ENCODE measurements at places on chromosomes 12 and 14. TPM values are rescaled to one million over a fixed set of nuclear protein-coding genes. Genes with fewer than 3 reads are reported as not detected.

The HCAR2 gene
- total RNA-seq: not detected

The GDF3 gene
- total RNA-seq: 9.1 TPM

The RDH12 gene
- 0.74 TPM for total RNA-seq

The NINJ2 gene
- total RNA-seq: 0.24 TPM

GRCh38 chr12:46332260-46332659 lies 40.3 kb downstream of the SLC38A2 start:
- no peak for DNase-seq

- no peak for DNase-seq
Observed at GRCh38 chr12:50574601-50575348, 70.0 kb downstream of the DIP2B start.

DNA sequence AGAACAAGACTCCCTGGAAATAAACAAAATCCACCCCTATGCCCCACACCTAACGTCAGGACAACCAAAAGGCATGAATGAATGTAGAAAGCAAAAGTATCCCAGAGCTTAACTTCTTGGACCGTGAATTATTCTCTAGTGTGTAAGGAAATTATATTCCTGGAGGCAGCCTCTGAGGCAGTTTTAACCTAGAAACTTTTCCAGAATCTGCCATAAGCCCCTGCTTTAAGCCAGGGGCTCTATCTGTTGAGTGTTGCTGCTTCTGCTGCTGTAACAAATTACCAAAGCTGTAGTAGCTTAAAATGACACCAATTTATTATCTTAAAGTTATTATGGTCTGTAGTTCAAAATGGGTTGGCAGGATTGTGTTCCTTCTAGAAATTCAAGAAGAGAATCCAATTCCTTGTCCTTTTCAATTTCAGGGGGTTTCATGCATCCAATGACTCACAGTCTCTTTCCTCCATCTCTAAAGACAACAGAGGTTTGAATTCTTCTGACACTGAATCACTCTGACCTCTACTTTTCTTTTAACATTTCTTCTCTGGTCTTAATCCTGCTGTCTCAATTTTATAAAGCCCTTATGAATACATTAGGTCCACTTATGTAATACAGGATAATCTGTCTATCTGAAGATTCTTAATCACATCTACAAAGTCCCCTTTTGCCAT lies 242.7 kb downstream of the ATXN7L3B start:
- no peak for DNase-seq

GRCh38 chr12:131407221-131408035 lies 303.5 kb upstream of the SFSWAP start:
- DNase-seq: no peak

DNA sequence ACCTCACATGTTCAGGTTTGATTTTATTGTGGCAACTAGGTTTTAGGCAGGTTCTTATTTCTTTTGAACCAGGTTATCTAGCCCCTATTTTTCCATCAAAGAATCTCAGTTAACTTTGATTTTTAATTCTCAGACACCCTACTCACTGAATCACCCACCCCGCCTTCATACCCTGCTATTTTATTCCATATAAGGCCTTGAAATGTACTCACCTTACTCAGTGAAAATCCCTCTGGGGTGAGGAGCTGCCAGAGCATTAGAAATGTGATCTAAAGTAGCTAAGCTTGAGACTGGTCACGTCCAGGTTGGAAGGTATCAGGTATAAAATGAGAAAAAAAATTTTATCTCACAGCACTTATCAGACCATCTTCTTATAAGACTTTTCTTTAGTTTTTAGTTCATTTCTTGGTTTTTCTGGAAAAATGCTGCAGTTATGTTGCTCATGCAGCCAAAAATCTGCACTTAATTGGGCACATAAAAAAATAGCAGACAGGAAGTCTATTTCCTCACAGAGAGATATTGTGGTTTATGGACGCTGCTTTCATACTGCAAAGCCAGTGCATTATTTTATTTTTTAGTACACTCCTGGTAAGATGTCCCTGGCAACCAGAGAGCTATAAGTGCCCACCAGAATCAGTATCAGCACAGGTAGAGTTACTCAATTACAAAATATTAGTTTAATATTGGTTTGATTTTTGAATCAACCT lies 101.5 kb upstream of the CCDC91 start:
- no peak for DNase-seq

- no peak for DNase-seq
Observed at GRCh38 chr14:85234156-85235025, 295.6 kb upstream of the FLRT2 start.

DNA sequence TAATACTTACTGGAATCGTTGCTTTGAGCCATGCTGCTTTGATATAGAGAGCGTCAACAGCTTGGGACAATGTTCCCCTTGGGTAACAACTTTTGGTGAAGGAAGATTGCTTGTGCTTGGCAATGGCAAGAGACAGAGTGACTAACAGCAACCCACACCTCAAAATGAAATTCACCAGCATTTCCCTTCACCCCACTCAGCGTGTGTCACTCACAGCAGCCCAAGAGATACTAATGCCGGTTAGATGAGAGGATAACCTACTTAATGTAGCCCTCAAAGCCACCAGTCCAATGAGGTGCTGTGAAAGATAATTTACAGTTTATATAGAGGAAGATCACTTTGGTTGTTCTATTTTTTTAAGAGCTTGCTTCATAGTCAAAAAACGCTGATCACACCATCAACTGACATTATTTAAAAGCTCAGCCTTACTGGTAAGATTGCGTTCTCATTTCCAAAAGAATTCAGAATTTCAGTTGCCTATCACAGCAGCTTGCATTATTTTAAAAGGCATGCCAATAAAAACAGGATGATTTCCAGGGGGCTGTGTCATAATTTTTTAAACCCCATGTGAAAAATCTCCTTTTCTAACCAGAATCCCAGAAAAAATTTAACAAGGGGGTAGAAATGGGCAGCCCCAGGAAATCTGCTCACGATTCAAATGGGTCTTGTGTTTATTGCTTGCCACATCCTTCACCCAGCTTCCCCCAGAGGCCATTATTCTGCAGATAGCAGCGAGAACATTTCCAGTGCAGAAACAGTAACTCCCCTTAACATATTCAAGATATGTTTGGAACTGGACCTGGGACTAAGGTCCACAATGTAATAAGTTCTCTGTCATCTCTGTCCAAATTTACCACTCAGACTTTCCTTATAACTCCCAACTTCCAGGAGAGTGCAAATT lies at the start of gene IL26:
TSS of gene IL26 (minus strand) at position 235 of the 901 bp plus-strand sequence. CDS start at position 181, 54 bp downstream.
- no peak for DNase-seq

- DNase-seq: no peak
Observed at GRCh38 chr14:71116568-71117122, 209.4 kb downstream of the PCNX1 start.

Measured in H9 (cell line).